ENCODE measurements at places on chromosomes 12 and 14.

- no peak for DNase-seq
Observed at GRCh38 chr12:14803830-14804160, 325 bp downstream of the C12orf60 start.

GRCh38 chr14:85040046-85040685 is 489.8 kb upstream of the FLRT2 start:
- DNase-seq, result no peak

GRCh38 chr12:26767116-26767515 is 65.9 kb downstream of the ITPR2 start:
- DNase-seq, result no peak

DNA sequence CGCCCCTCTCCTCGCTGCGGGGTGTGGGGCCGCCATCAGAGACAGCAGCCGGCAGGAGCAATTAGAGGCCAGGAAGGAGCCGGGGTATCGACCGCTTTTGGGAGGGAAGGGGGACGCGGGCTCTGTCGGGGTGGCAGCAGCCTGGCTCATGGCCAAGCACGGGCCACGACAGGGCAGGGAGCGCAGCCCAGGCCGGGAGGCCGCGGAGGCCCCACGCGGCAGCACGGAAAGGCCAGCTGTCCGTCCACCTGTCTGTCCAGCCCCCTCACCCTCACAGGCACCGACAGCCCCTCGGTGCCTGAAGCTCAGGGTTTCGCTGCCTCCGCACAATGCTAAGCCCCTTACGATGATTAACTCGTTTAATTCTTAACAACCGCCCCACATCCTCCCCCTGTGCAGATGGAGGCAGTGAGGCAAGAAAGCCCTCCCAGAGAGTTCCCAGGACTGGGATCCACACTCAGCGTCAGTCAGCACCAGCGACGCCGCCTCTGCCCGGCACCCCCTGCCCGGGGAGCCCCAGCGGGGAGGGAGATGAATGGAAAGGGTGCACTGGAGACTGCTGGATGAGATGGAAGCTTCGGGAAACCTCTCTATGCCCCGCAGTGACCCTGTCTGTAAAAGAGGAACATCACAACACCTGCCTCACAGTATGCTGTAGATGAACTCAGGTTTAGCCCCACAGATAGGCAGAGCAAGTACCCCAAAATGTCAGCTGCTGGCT is 23.7 kb downstream of the NCOR2 start:
- no peak for DNase-seq

GRCh38 chr12:24079083-24079482 is 129.6 kb upstream of the SOX5 start:
- no peak for DNase-seq

- no peak for DNase-seq
Observed at GRCh38 chr12:18422871-18423270, 161.6 kb downstream of the PIK3C2G start.

GRCh38 chr12:42099433-42099832 is 45.2 kb downstream of the GXYLT1 start:
- no peak for DNase-seq

DNA sequence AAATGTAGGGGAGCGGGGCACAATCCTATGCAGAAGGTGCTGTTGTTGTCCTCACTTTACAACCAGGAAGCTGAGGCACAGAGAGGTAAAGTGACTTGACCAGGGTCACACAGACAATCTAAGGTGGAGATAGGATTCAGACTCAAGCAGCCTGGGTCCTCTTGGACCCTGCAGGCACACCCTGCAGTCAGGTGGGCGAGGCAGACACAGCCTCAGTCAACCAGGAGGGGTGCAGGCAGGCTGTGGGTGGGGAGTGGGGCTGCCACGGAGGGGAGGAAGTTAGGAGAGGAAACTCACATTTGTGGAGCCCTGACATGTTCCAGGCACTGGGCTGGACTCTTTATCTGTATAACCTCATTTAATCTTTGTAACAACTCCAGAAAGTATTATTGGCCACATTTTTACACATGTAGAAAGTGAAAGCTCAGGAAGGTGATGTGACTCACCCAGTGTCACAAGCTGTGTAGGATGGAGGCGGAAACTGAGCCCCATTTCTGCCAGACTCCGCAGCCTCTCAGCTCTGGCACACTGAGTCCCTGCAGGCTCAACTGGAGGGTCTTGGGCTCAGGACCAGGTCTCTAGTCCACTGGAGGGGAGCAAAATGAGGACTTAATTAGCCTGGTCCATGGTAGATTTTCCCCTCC is 24.9 kb upstream of the CHGA start:
- DNase-seq, result no peak

GRCh38 chr12:12190087-12190809 is 76.6 kb downstream of the LRP6 start:
- no peak for DNase-seq

- DNase-seq, result no peak
Observed at GRCh38 chr12:57276935-57277563, 26.1 kb upstream of the STAC3 start.

GRCh38 chr14:44995196-44995595 is 33.2 kb downstream of the TOGARAM1 start:
- DNase-seq, result no peak

- DNase-seq, result no peak
Observed at GRCh38 chr12:24723759-24724158, 225.1 kb downstream of the BCAT1 start.

DNA sequence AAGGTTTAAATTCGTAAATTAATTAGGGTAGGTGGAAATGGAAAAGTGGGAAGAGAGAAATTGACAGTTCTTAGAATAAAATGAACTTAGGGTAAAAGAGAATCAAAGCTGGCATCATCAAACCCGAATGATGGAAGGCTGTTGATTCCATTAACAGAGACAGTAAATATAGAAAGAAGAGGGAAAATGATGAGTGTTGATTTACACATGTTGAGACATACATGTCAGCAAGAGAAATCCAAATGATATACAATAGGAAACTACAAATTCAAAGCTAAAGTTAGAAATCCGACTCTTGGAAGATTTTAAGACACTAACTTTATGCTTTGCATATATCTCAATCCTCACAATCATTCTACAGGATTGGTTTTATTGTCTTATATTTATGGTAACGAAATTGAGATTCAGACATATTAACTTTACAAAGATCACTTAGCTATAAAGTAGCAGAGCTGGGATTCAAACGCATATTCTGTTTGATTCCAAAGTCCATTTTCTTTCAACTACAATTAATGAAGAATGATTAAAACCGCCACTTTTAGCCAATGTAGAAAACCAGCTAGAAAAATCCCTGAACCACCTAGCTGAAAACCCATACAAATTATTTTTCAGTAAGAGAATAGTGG is 30.2 kb downstream of the LIMA1 start:
- DNase-seq, result no peak

GRCh38 chr12:42565633-42566032 is 23.9 kb downstream of the PRICKLE1 start:
- DNase-seq, result no peak

GRCh38 chr12:63968673-63969072 is 124.2 kb downstream of the SRGAP1 start:
- DNase-seq, result no peak

- no peak for DNase-seq
Observed at GRCh38 chr12:30908722-30909348, 17.7 kb upstream of the TSPAN11 start.

DNA sequence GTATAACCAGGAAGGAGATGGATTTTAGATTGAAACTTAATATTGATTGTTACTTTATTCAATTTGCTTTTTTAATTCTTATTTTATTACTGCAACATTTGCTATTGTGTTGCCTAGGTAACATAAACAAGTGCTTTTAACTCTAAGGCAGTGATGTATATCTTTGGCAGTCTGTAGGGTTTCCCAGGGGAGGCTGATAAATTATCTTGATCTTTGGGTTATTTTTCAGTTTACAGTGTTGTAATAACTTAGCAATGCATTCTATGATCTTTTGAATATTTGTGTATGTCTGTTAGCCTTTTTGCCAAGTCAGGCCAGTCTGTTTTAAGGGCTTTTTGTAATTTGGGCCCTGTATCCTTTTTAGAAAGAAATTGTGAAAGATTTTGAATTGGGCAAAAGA is 7.8 kb upstream of the DTD2 start:
- no peak for DNase-seq

- DNase-seq, result peak; percentile 36
Observed at GRCh38 chr12:1939801-1940607, 21.6 kb upstream of the CACNA2D4 start.
